H9 (cell line): ENCODE measurements at places on chromosomes 16 and 17. TPM values are rescaled to one million over a fixed set of nuclear protein-coding genes. Genes with fewer than 3 reads are reported as not detected.

The CSNK1D gene
- total RNA-seq: 137 and 144 TPM in 2 replicates

The KRT12 gene
- total RNA-seq: not detected in 2 replicates

The BAIAP3 gene
- 5.9 and 6.8 TPM in 2 replicates for total RNA-seq

The TBC1D3B gene
- total RNA-seq: 5.5 and 8.8 TPM in 2 replicates

- DNase-seq: peak; percentile 93
Measured at GRCh38 chr17:7383742-7384488, 3.0 kb downstream of the TNK1 start.

DNA sequence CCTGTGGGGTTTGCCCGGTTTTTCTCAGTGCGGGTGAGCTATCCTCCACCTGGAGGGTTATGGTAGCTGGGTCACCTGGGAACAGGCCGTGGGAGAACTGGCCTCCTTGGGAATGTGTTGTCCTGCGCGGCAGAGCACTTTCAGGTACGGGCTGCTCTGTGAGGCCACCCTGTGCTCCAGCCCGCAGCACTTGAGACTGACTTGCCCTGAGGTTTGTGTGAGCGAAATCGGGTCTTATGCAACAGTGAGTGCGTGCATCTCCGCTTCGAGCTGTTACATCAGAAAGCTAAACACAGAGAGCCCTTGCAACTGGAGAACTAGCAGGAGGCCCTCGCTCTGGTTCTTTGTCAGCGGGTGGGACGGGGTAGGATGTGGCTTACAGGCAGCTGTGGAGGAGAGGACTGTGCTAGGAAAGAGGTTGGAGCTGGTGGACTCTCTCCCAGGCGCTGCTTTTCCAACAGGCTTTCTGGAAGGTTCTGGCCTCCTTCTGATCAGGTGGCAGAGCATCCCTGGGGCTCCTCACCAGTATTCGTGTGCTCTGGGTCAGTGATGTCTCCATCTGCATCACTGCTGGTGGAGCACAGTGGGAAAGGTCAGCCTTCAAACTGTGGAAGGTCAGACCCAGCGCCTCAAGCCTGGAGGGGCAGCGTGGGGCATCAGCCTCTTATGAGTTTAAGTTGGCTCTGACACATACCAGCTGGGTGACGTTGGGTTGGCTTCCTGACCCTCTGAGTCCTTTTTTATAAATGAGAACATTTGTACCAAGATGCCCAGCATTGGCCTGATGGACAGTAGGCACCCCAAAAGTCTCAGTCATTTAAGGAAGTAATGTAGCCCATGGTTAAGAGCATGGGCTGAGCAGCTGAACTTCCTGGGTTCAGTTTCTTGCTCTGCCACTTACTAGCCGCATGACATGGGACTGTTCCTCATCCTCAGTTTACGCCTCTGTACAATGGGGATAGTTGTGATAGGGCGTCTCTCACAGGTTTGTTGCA lies 76.3 kb downstream of the KSR1 start:
- DNase-seq: no peak

- no peak for DNase-seq
Measured at GRCh38 chr16:47503936-47504335, 42.8 kb downstream of the PHKB start.

DNA sequence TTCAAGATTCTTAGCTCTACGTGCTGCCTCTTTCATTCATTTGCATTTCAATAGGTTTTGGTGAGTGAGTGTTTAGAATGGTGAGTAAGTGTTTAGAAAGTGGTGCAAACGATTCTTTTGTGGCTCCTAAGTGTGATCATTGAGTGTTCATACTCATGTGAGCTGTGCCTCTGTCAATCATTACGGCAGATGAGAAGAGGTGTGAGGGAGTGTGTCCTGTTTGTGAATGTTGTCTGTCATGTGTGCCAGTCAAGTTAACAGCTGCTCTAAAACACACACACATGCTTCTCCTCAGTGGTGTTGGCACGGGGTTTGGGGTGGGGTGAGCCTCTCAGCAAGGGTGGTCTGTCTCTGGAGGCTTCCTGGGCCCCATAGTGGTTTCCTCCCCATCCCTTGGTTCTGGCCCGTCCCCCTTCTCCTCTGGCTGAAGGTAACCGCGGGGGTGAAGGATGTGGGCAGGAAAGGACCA lies 11.4 kb downstream of the MYL4 start:
- no peak for DNase-seq

GRCh38 chr17:68387435-68388218 lies 69.7 kb downstream of the WIPI1 start:
- DNase-seq: peak; percentile 22

GRCh38 chr17:6427279-6427781 lies 7.6 kb downstream of the AIPL1 start:
- DNase-seq: no peak

GRCh38 chr17:58447039-58447975 lies 30.0 kb upstream of the RNF43 start:
- DNase-seq: peak; percentile 95

DNA sequence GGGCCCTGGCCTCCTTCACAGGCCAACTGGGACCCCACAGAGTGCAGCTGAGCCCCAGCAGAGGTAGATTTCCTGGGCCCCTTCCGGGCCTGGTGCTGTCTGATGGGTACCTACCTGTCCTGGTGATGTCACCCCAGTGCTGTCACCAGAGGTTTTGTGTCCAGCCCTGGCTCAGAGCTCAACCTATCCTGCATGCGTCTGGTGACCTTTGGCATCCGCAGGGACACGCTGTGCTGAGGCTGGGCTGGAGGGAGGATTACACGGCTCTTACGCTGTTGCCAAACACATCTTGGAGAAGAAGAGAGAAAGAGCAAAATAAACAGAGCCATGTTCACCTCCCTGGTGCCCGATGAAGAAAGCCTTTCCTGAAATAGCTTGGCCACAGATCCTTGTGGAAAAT lies 70.6 kb upstream of the MED9 start:
- DNase-seq: no peak

GRCh38 chr16:31112711-31113110 lies 4.5 kb downstream of the BCKDK start:
- no peak for DNase-seq

DNA sequence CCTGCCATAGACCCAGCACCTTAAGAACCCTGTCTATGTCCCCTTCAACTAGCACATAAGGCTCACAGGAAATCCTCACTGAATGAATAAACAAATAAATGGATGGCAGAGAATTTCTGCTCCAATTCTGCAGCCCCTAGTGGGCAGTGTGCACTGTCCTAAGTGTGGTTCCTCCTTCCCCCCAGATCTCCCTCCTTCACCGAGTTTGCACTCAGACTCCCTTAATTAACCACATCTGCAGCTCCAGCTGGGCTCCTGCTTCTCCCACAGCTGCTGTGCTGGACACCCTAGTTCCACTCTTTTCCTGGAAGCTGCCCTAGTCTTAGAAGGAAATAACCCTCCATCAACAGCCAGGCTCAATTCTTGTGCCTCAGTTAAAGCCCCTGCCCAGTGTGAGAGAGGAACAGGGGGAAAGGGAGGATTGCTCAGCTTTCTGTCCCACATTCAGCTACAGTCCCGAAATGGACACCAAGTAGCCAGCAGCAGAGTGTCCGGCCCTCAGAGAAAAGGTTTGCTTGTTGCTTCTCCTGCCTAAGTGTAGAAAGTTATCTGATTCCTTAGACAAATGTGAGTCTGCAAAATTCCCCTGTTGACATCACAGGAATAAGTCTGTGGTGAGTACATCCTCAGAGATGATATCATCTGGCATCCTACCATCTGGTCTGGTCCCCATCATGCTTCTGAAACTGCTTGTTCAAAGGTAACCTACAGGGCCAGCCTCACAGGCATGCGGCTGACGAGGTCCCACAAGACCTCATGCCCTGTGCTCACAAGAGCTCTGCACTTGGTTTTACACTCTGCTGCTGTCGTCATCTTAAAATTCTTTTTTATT lies 12.3 kb downstream of the LRRC3C start:
- DNase-seq: no peak

DNA sequence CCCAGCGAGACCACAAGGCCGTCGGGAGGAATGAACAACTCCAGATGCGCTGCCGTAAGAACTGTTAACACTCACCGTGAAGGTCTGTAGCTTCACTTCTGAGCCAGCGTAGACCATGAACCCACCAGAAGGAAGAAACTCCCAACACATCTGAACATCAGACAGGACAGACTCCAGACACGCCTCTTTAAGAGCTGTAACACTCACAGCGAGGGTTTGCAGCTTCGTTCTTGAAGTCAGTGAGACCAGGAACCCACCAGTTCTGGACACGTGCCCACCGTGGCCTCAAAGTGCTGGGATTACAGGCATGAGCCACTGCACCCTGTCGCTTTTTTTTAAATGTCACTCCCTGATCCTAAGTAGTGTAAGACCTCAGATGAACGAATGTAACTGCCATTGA lies 17.3 kb downstream of the KPNA2 start:
- no peak for DNase-seq

DNA sequence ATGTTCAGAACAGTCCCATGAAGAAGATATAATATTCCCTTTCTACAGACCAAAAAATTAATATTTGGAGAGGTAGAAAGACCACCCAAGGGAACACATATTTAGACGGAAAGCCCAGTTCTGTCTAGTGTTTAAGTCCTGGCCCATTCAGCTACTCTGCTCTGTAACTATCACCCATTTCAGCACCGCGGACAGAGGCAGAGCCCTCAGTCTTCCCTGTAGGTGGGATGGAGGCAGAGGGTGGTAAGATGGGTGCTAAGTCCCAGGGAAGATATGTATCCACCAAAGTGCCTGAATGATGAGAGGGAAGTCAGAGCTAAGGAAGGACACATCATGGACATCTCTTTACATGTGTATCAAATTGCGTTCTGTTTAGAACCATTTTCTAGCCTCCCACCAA lies 27.8 kb upstream of the C16orf78 start:
- DNase-seq: no peak

- DNase-seq: no peak
Measured at GRCh38 chr17:50517011-50517410, 8.8 kb downstream of the MYCBPAP start.

DNA sequence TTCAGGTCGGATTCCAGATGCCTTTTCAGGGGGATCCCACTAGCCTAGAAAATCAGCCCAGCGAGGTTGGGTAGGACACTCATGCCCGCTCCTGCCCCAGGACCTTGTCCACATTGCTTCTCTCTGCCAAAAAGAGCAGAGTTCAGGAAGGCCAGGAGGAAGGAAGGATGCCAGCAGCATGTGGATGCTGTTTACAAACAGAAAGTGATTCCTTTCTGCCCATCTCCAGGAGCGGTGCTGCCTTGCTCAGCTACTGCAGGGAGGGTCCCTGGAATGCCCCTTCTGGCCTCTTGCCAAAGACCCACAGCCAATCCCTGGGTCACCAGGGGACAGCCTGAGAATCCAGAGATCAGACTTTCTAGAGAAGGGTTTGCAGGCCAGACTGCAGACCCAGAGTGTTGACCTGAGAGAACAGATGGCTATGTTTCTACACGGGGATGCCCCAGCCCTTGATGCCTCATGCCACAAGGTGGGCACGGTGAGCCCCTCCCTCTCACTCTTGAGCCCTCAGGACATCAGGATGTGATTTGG lies 32.3 kb upstream of the EMP2 start:
- DNase-seq: no peak

GRCh38 chr17:40422990-40423633 lies 5.4 kb upstream of the TOP2A start:
- DNase-seq: peak; percentile 89

- peak; percentile 99 for DNase-seq
Measured at GRCh38 chr17:8153957-8154607, 1.9 kb upstream of the PER1 start.
